H4 (cell line): ENCODE measurements at places on chromosomes 11 and 22. TPM values are rescaled to one million over a fixed set of nuclear protein-coding genes. Genes with fewer than 3 reads are reported as not detected.

DNA sequence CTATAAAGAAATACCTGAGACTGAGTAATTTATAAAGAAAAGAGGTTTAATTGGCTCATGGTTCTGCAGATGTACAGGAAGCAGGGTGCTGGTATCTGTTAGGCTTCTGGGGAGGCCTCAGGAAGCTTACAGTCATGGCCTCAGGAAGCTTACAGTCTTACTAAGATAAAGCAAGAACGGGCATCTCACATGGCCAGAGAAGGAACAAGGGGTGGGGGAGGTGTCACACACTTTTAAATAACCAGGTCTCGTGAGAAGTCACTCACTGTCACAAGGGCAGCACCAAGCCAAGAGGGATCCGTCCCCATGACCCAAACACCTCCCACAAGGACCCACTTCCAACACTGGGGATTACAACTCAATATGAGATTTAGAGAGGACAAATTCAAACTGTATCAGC is 192.8 kb upstream of the B3GAT1 start:
- no peak for DNase-seq

Gene HBB
- total RNA-seq: not detected in 2 replicates

- DNase-seq: no peak
These were observed 118.9 kb downstream of the CTTN start for GRCh38 chr11:70517203-70517602.

GRCh38 chr22:17079572-17079971 is 5.2 kb upstream of the IL17RA start:
- DNase-seq: no peak

DNA sequence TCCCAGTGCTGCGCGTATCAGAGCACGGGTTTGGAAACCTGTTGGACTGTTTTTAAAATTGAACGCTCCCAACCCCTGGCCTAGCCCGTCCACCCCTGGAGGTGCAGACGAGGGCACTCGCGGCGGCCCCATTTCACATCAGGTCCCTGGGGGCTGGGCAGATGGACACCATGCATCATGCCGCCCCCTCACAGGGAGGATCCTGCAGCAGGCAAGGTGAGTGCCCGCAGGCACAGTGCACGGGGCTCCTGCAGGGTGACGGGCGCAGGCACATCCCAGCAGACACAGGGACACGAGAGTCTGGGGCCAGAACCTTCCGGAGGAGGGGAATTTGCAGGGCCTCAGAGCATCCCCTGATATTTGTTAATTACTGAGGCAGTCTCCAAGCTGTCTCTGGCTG is 7.3 kb downstream of the ANO9 start:
- DNase-seq: no peak

GRCh38 chr22:41968601-41969000 is 642 bp upstream of the SEPTIN3 start:
- no peak for DNase-seq

Gene EMID1
- 3.0 and 9.5 TPM in 2 replicates for total RNA-seq
